Thymus (tissue), 14 donors: ENCODE measurements at places on chromosomes 3 and 15.

- no peak for DNase-seq
These were observed 53.1 kb upstream of the PARL start for GRCh38 chr3:183937601-183938286.

GRCh38 chr15:69623392-69624154 lies 171.0 kb downstream of the RPLP1 start:
- no peak for DNase-seq

DNA sequence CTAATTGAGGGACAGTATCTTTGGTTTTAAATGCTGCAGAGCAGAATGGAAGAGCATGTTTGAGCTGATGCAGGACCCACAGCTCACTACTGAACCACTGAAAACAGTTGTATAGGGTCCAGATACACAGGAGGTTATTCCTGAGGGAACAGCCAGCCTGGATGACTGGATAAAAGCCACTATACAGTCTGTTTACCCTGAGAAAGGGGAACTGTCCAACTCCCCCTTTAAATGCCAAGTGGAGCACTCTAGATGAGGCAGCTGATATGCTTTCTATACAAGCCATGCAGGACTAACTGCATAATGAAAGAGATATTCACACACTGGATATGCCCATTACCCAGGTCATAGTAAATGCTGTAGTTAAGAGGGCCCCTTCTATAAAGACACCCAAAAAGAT lies 138.6 kb downstream of the IMPG2 start:
- DNase-seq, result no peak

- DNase-seq, result no peak
These were observed 39.9 kb upstream of the KLHL25 start for GRCh38 chr15:85834651-85835050.

- no peak for DNase-seq
These were observed 571.9 kb downstream of the TAFA4 start for GRCh38 chr3:68360492-68360891.

GRCh38 chr3:127062926-127063325 lies 80.0 kb downstream of the PLXNA1 start:
- DNase-seq, result no peak

DNA sequence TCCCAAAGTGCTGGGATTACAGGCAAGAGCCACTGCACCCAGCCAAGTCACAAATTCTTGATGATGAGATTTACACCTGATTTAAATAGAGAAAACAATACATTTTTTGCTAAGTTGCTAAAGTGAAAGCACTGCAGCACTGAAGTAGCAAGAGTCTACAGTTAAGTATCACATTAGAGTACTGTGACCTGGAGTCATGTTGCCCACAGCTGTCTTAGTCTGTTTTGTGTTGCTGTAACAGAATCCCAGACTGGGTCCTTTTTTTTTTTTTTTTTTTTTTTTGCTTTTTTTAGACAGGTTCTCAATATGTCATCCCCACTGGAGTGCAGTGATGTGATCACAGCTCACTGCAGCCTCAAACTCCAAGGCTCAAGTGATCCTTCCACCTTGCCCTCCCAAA lies 23.2 kb upstream of the GNB4 start:
- no peak for DNase-seq

GRCh38 chr3:14458434-14459275 lies 56.2 kb downstream of the SLC6A6 start:
- DNase-seq, result no peak

GRCh38 chr3:48656061-48656840 lies 6.4 kb downstream of the CELSR3 start:
- DNase-seq, result peak; percentile 82

DNA sequence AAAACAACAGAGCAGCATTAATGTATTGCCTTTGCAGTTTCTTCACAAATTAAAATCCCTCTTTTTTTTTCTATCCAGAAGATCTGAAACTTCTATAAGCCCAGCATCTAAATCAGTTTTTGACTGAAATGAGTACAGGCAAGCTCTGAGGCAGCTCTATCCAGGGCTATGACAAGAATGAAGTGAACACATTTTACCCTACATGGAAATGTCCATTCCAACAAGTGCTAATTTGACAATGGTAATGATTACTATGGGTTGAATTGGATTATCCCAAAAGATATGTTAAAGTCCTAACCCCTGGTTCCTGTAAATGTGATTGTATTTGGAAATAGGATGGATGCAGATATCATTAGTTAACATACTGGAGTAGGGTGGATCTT lies 115.7 kb downstream of the RPL22L1 start:
- no peak for DNase-seq

DNA sequence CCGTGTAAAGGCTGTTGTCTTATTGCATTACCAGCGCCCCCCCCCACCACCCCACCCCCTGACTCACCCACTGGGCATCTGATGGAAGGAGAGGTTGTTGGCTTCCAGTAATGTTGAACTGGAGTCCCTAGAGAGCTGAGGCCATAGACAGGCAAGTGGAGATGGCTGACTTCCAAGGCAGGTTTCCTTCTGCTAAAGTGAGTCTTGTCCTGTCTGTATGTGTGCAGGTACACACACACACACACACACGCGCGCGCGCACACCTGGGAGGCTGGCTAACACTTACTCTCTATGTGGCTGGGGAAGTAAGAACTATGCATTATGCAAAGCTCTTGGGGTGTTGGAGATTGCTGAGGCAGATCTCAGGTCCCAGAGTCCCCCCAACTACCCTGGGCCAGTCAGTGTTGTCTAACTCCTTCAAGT lies 1.6 kb upstream of the KY start:
- no peak for DNase-seq

DNA sequence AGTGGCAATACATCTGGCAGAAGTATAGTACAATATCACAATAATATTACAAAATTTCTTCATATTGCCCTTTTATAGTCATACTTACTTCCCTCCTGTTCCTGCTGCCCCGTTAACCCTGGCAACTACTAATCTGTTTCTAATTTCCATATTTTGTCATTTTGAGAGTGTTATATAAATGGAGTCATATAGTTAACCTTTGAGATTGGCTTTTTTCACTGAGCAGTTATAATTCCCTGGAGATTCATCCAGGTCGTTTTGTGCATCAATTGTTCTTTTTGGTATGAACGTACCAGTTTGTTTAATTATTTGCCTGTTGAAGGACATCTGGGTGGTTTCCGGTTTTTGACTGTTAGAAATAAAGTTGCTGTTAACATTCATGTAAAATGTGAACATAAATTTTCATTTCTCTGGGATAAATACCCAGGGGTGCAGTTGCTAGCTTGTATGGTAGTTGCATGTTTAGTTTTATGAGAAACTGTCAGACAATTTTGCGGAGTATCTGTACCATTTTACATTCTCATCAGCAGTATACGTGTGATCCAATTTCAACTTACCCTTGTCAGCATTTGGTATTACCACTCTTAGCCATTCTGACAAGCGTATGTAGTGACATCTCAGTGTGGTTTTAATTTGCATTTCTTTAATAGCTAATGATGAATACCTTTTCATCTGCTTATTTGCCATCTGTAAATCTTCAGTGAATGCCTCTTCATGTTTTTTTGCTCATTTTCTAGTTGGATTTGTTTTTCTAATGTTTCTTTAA lies 32.2 kb upstream of the IL20RB start:
- DNase-seq, result no peak

DNA sequence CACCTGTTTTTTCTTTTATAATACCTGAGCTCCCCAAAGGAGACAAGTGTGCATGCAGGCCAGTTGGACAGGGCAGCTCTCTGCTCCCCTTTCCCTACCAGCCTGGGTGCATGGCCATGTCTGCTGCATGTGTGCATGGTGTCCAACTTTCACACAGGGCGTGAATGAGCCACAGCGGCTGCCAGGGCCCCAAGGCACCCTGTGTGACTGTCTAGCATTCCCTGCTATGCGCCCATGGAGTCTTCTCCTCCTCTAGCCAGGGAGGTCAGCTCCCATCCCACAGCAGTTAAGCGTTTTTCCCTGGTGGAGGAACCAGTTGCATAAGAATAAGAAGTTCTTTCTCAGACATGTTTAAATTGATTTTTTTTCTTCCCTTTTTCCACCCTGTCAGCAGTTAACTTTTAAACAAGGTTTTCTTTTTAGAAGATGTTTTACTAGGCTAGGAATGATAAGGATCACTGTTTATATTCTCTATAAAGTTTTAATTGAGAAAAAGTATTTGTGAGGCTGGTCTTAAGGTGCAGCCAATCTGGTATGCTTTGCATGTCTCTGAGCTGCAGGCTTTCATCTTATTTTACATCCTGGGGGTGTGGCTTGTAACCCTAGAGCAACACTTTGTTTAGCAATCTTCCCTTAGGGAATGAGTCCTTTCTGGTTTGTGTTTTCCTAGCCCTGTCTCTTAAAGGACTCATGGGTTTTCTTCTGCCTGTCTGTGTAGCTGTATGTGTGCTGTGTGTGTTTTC lies 20.5 kb upstream of the OR5H1 start:
- DNase-seq, result no peak

GRCh38 chr15:85746641-85747040 lies 48.1 kb downstream of the KLHL25 start:
- DNase-seq, result no peak

GRCh38 chr3:185402561-185402960 lies 39.6 kb downstream of the MAP3K13 start:
- no peak for DNase-seq

GRCh38 chr15:81387621-81388435 lies 13.8 kb upstream of the TMC3 start:
- DNase-seq, result no peak

GRCh38 chr3:181906338-181906737 lies 194.6 kb downstream of the SOX2 start:
- no peak for DNase-seq
